GM23248 (cell line): ENCODE measurements at places on chromosomes 3 and 15.

DNA sequence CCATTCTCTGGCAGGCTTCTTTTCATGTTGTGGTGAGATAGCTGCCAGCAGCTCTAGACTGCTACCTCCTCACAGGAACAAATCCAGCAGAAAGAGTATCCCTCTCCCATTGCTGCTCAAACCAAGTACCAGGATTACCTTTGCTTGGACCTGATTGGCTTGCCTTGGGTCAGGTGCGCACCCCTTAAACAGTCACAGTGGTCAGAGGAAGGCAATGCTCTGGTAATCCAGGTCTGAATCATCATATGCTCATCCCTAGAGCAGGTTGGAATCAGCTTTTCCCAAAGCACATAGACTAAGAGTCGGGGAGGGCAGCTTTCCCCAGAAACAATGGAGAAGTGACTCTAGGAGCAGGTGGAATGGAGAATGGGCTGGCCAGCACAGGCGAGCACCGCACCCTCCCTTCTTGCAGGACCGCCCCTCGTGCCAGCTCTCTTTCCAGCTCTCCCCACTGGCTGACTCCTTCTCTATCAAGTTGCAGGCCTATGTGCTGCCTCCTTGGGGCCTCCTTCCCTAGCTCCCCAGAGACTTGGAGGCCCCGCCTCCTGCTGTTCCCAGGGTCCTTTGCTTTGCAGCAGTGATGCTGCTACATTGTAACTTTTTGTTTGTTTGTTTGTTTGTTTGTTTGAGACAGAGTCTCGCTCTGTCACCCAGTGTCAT is 29.9 kb upstream of the ADPGK start:
- no peak for DNase-seq

DNA sequence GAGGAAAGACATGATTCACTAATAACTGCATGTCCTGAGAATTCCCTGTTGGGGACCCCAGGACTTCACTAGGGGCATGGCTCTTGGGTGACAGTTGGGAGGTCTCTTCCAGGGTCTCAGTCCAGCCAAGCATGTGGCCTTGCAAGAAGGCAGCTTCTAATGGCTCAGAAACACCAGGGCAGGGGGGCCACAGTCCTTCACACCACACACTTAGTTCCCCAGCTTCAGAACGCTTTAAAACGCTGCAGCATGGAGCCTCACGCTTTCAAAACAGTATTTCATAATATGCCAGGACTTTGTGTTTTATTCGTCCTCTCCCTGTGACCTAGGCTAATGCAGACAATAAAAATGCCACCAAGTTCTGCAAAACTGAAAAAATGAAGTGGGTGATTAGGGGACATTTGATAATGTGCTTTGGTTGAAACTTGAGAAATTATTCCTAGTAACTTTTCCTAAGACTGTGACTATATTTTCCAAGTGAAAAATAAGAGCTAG is 48.4 kb upstream of the LIMD1 start:
- DNase-seq: no peak

DNA sequence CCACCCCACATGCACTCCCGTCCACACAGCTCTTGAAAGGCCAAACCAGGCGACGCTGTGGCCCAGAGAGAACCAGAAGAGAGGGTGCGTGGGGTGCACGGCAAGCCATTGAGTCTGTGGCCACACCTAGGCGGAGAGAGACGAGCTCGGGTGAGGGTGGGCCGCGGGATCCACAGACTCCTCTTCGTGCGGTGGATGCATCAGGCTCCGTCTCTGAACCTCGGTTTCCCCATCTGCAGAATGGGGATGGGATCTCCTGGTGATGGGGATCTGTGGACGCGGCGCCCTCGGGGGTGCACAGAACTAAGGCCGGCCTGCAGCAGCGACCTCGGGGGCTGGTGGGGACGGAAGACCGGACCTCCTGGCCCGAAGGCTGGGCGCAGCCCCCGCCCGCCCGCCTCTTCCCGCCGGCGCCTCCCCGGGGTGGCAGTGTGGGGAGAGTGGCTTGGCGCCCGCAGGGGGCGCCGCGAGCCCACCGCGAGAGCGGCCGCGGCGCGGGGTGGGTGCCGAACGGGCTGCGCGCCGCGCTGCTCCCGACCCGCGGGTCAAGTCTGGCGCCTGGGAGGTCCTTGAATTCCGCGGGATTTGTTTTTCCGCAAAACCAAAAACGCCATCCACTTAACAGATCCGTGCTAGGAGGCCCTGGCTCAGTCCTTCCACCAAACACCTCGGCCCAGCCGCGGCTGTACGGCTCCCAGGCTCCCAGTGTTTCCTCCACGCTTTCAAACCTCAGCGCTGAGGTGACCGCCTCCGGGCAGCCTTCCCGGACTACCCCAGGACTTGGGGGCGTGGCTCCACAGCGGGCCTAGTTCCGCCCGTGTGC is 13.2 kb upstream of the ADPGK start:
- peak; percentile 75 for DNase-seq

GRCh38 chr3:43768381-43768973 is 77.7 kb downstream of the ABHD5 start:
- DNase-seq: peak; percentile 72

- no peak for DNase-seq
These were observed 31.2 kb downstream of the GOLGB1 start for GRCh38 chr3:121718205-121718846.

DNA sequence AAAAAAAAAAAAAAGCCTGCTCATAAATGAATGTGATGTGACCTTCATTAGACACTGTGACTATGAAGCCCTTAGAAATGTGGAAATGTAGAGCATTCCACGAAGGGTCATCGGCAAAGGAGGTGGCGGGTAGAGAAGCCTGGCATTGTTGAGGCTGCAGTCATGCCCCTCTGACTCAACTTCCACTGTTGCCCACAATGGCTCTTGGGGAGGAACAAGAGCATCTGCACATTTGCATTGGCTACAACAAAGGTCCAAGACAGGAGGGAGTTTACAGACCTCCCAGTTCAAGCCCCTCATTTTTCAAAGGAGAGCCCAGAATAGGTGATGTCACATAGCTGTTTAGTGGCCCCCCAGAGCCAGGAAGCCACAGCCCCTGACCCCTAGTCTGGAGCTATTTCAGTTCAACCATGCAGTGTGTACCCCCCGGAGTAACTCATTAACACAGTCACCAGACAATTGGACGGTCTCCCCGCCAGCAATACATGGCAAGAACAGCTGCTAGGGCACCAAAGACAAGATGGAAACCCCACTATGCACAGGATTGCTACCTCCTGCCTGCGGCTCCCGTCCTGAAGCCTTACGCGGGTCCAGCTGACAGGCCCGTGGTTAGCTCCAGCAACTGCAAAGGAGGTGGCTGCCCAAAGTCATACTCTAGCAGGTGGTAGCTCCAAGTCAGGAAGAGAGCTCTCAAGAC is 56.2 kb downstream of the SH3BP5 start:
- DNase-seq: peak; percentile 66

DNA sequence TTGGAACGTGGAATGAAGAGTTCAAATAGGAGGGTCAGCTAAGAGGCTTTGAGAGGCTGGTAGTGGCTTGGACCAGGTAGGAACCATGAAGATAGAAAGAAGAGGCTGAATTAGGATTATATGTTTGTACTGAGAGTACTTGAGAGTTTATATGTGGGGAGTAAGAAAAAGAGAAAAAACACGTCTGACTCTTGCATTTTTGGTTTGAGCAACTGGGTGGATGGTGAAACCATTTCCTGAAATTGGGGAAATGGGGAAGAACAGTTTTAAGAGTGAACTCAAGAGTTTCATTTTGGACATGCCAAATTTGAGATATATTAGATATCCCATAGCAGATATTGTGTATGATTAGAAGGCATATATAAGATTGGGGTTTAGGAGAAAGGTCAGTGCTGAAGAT is 92.9 kb upstream of the TNIK start:
- DNase-seq: no peak

DNA sequence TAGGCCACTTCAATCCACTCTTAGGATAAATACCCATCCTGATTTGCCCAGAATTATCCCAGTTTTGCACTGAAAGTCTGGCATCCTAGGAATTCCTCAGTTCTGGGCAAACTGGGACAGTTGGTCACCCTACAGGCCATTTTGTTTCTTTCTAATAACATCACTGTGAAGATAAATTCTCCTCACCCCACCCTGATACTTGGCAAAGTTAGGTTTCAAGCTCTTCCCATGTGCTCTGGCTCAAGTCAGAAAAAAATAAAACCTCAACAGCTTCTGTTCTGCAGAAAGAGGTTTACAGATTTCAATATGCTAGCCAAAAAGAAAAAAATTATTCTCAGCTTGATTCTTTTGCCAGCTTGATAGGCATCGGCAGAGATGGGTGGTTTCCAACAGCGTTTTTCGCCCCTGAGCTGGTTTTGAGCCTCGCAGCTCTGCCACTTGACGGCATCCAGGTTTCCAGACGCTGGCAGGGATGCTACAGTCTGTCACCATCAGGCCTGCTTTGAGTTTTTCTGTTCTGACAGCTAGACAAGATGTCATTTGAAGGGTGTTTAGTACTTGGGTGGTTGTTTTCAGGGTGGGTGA is 171.4 kb downstream of the SSR3 start:
- DNase-seq: no peak

GRCh38 chr3:49629451-49629850 is 44.7 kb upstream of the APEH start:
- DNase-seq: no peak

DNA sequence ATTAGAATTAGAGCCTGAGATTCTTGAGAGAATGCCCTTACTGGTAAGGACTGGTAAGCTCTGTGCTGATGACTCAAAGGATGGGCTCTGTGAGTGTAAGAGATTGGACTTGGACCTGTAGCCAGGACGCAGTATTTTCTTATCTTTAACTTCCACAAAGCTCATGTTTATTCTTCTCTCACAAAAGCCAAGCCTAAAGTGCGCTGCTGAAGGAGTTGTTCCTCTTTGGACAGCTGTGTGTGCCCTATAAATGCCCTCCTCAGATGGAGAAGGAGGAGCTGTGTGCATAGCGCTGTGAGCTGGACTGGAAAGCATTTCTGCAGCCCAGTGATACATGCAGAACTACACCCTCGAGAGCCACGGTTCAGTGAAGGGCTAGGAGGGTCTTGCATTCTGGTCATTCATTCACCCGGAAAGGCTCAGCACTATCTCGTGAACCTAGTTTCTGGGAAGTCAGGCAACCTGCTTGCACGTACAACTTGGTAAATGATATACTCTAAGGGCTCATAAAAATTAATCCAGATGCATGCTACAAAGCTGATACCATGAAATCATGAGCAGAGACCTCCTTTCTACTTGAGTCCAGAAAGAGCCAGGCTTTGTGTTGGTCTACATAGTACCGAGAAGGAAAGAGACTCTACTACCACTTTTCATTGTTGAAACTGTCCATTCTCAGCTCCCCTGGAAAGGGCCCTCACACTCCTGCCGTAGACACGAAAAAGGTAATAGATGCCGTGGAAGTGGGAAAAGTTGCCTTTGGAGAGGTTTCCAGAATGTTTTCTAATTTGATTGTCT is 103.0 kb upstream of the TBL1XR1 start:
- DNase-seq: peak; percentile 23

- no peak for DNase-seq
These were observed 12.3 kb upstream of the CORO2B start for GRCh38 chr15:68566377-68566954.

DNA sequence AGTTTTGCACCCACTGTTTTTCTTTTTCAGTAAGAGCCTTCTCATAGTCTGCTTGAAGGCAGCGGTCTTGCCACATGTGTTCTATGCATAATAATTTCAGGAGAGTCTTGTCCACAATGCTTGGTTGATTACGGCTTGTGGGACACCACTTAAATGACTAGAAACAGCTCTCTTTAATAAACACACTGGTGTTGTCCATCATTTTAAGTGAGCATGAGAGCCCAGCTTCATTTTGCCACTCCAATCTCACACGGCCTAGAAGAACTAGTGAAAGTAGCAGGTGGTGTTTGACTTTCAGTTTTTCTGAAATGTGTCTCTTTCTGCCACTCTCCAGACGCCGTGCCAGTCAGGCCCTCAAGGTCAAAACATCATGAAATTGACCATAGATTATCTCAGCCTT is 292.1 kb downstream of the LPP start:
- DNase-seq: no peak

GRCh38 chr15:92044203-92044909 is 190.8 kb downstream of the SLCO3A1 start:
- no peak for DNase-seq

DNA sequence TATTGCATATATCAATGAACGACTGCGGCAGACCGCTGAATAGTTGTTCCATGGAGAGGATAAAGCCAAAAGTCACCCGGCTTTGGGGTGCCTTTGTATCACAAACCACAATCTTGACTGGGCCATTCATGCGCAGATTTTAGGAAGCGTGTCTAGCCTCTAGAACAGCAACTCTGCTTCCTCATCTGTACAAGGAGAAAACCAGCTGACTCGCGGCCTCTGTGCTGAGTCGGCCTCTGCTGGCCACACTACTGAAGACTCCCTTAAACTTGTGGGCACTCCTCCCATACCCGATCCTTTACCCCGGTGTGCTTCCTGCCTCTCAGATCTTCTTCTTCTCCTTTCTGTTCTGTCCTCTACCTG is 872 bp downstream of the DLEC1 start:
- DNase-seq: peak; percentile 33

- peak; percentile 93 for DNase-seq
These were observed at the start of gene VGLL3 for GRCh38 chr3:86990734-86991481. Gene VGLL3 (minus strand): TSS chr3:86991149. CDS start chr3:86990743, 406 bp downstream.

DNA sequence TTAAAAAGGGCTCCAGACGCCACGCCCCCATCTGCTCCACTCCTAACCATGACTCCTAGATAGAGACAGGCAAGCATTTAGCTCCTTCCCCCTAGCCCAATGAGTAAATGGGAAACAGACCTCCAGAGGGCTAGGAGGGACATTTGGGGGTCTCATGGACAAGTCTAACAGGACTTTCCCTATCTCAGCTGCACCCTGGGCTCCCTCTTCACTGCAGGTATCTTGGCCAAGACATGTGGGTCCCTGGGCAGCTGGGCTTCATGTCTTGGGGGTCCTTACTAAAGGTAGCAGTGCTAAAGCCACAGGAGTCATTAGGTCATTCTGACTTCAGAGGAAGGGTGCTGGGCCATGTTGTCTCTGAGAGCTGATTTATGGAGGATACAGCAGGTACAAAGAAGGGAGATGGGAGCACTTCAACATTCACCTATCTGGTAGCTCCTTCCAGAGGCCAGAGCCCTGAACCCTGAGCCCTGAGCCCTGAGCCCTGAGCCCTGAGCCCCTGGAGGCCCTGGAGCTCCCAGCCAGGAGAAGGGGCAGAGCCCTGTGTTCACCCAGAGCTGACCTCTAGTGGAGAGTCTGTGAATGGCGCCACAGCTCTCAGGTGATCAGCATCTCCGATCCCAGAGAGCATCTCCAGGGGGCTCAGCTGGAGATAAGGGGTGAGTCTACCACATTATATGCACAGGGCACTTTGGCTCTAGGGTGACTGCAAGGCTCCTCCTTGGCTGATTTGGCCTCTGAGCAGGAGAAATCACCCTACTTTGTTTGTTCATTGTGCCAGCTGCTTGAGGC is 40.1 kb upstream of the EPHB1 start:
- DNase-seq: peak; percentile 70

DNA sequence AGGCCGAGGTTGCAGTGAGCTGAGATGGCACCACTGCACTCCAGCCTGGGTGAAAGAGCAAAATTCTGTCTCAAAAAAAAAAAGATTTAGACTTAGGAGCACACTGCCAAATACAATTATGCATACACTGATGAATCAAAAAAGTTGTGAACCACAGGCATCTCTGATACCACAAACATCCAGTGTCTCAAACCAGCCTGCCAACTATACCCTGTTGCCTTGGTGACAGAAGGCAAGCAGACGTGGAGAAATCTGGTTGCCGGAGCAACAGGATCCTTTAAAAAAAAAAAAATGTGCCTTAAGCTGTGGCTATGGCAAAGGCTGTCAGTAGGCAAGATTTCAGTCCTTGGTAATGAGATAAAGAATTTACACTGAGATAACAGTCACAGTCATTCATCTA is 202.3 kb downstream of the NEK10 start:
- peak; percentile 95 for DNase-seq

- DNase-seq: peak; percentile 79
These were observed 165.0 kb downstream of the ABHD5 start for GRCh38 chr3:43855674-43856299.

GRCh38 chr3:75129101-75129500 is 514.6 kb upstream of the CNTN3 start:
- no peak for DNase-seq
